Neural crest cell (in vitro differentiated cells): ENCODE measurements at places on chromosomes 11 and 22.

DNA sequence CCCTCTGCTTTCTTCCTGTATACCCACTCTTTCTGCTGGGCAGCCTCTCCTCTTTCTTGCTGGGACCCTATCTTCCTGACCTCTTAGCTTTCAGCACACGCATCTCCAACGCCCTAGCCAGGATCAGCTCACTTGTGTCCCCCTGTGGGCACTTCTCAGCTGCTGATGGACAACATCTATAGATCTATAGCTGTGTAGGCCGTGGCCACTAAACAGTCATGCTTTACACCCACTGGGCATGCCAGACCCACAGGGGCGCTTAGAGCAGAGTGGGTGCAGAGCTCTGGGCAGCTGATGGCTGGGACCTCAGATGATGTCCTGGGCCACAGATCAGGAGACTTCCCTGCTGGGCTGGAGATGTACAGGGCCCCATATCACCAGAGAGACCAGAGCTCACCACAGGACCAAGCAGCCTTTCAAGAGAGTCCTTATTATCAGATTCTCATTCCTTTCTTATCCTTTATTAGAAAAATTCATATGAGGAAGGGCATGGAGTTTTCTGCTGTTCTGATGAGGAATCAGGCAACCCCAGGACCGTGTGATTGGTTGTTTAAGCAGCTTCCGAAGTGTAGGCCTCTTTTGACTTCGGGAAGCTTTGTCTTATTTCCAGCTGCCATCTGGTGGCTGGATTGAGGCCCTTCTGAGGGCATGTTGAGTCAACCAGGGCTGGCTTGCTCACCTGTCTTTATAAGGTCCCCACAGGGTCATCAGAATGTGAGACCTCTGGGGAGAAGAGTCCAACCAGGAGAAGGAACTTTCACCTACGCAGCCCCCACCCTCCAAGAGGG, 60.5 kb downstream of the OSBP2 start:
- DNase-seq = peak; percentile 26

- no peak for DNase-seq
These were observed 59.0 kb upstream of the KCNQ1OT1 start for GRCh38 chr11:2758751-2759150.

GRCh38 chr11:1171223-1171984, 13.7 kb downstream of the MUC5AC start:
- no peak for DNase-seq

DNA sequence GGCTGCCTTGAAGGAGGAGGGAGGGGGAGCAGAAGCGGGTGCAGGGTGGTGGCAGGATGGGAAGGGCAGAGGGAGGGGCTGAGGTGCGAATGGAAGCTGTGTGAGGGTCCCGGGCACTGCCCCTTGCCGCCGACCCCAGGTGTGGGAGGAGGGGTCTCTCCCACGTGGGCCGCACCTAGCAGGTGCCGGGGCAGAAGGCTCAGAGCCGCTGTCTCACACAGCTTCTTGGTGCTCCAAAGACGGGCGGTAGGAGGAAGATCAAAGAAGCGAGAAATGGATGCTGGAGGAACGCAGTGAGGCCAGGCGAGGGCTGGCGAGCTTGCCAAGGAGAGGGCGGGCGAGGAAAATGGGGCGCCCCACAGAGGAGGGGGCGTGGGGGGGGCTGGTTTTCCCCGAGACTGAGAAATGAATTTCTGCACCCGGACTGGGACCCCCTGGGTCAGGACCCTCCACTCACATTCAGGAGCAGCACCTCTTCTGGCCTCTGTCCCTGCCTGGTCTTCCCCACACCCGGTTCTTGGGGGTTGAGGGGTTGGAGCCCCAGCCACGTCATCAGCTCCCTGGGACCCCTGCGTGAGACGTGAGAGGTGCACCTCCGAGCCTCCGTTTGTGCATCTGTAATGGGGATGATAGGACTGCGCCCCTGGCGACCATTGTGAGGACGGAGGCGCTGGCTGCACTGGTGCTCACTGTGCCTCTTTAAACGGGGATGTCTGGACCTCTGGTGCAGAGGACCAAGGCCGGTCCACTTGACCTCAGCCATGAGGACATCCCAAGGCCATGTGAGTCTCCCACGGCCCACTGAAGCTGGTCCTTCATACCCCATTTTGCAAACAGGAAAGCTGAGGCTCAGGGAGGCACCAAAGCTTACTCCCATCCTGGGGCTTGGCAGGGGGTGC, 16.8 kb downstream of the LSP1 start:
- DNase-seq = no peak

DNA sequence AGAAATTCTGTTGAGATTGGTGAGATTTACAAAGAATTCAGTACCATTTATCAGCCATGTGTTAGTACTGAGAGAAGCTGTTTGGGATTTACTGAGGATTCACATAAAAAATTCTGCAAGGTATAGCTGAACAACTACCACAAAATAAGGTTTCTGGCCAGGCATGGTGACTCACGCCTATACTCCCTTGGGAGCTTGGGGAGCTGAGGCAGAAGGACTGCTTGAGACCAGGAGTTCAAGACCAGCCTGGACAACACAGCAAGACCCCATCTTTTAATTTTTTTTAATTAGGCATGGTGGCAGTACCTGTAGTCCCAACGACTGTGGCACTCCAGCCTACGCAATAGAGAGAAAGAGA, 86.7 kb downstream of the SIK3 start:
- no peak for DNase-seq

GRCh38 chr11:19872512-19873145, 160.0 kb downstream of the NAV2 start:
- DNase-seq = no peak

DNA sequence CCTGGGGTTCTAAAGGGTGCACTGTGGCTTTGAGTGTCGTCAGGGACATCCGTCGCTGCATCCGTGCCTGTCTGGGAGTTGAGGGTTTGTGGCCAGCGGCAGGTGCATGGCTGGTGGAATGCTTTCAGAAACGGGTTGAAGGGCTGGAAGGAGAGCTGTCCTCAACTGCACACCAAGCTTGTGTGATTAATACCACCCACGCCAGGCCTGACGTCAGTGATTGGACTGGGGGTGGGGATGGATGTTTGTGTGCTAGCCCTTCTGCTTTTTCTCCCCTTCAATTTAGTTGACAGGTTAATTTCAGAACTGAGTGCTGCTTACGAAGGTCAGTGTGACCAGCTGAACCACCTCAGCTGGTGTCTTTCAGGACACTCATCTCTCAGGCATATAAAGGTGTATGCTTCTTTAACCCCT, 3.2 kb upstream of the GAB2 start:
- DNase-seq = no peak

GRCh38 chr11:114713756-114714155, 35.4 kb downstream of the NXPE2 start:
- DNase-seq = no peak

- DNase-seq = no peak
These were observed 13.1 kb downstream of the TOLLIP start for GRCh38 chr11:1296287-1296686.

DNA sequence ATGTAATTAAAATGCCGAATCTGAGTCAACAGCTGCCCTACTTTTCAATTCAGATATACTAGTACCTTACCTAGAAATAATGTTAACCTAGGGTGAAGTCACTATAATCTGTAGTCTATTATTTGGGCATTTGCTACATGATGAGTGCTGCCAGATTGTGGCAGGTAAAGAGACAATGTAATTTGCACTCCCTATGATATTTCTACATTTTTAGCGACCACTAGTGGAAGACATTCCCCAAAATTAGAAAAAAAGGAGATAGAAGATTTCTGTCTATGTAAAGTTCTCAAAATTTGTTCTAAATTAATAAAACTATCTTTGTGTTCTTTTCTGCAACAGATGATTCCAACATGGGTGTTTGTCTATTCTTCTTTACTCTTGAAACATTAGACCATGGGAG, 14.1 kb downstream of the MS4A1 start:
- DNase-seq = no peak

DNA sequence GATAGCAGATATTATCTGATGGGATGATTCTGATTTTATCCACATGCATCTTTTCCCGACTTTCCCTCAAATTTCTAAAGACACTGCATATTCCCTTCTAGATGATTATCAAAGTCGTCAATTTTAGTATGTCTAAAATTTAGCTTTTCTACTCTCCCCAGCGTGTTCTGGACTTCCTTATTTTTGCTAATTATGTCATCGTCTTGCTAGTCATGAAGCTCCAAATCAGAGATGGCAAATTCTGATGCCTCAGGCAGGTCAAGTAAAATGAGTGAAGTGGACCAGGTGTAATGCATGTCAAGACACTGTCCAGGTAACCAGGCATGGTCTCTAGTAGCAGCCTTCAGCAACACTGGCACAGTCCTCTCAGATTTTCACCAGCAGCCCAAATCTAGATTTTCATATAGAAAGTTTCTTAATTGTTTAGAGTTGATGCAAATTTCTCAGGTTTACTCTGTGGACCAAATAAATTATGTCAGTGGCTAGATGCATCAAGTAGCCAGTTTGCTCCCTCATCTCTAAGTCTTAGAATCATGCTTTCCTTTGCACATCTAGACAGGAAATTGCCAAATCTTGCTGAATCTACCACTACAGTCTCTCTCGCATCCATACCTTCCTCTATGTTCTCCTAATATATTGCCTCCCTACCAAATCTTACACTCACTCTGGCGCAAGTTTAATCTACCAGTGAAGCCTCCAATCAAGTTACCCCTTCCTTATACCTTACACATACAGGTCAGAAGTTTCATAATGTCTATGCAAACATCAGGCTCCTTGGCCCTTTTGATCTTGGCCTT, 10.6 kb downstream of the HSD17B12 start:
- no peak for DNase-seq

GRCh38 chr11:116736763-116737162, 36.0 kb downstream of the BUD13 start:
- DNase-seq = no peak

DNA sequence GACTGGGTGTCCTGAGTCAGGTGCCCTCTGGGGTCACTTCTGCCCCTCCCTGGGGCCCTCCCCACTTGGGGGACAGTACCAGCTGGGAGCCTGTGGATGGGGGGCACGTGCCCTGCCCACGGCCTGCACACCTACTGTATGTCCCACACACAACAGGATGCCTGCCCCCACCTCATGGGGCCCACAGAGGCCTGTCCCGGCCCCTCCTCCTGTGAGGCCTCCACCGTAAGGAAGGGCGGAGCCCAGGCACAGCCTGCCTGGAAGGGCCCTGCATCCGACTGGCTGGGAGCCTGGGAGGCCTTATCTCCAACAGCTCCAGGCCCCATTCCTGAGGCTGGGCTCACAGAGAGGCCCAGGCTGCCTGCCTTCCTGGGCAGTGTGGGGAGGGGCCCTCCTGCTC, 47.8 kb downstream of the BRSK2 start:
- no peak for DNase-seq

DNA sequence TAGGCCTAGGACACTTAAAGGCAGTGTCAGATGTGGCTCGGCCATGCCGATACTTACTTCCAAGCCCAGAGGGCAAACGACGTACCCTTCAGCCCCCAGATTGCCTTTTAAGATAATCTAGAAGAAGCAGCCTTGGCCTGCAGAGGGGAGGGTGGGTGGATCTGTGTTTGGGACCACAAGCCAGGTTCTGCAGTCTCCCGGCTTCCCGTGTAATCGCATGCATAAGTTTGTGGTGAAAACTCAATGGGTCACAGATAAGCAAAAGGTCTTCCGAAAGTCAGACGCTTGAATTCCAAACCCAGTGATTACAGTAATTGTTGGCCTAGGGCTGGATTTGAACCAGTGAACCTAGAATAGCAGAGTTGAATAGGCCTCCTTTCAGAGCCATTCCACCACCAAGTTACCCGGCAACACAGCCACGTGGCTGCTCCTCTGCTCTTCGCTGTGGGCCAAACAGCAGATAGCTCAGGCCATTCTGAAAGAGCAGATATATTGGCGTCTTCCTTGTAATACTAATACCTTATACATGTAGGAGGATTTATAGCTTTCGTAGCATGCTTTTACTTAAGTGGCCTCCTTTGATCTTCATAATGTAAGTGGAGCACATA, 170.8 kb upstream of the CADM1 start:
- no peak for DNase-seq

DNA sequence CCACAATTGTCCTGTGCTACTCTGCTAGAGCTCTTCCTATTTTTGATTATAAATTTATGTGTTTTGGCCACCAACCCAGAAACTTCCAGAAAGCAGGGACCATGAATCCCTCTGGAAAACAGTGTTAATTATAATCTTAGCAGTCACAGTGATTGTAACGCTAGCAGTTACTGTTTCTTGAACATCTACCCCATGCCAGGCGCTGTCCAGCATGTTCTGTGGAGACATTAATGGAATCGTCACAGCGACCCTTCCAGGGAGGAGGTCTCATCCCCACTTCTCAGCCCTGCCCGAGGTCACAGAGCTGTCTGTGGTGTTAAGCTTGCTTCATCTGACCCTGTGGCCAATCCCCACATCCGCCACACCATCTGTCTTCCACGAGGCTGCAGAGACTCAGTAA, 13.9 kb upstream of the PNPLA5 start:
- DNase-seq = no peak

GRCh38 chr11:7890417-7891172, 40.5 kb downstream of the OR10A6 start:
- DNase-seq = no peak

- DNase-seq = no peak
These were observed 24.0 kb downstream of the SLCO2B1 start for GRCh38 chr11:75174781-75175370.

- no peak for DNase-seq
These were observed 35.8 kb upstream of the RIC3 start for GRCh38 chr11:8204596-8204995.

- DNase-seq = no peak
These were observed 17.0 kb upstream of the CDON start for GRCh38 chr11:126079621-126080124.

- no peak for DNase-seq
These were observed 480.9 kb downstream of the CNTN5 start for GRCh38 chr11:99501655-99502054.
